Transverse colon (tissue), 4 donors: ENCODE measurements at places on chromosomes 5 and 9. TPM values are rescaled to one million over a fixed set of nuclear protein-coding genes. Genes with fewer than 3 reads are reported as not detected.

The CRHBP gene
- total RNA-seq, result 0.79 TPM

The TAS2R1 gene
- total RNA-seq, result not detected

The HAVCR2 gene
- 4.4 TPM for total RNA-seq

The LCP2 gene
- 2.6 TPM for total RNA-seq

The COL27A1 gene
- 2.1 TPM for total RNA-seq

The BARHL1 gene
- total RNA-seq, result not detected

GRCh38 chr9:14186096-14186495 lies 127.8 kb downstream of the NFIB start:
- DNase-seq, result no peak

DNA sequence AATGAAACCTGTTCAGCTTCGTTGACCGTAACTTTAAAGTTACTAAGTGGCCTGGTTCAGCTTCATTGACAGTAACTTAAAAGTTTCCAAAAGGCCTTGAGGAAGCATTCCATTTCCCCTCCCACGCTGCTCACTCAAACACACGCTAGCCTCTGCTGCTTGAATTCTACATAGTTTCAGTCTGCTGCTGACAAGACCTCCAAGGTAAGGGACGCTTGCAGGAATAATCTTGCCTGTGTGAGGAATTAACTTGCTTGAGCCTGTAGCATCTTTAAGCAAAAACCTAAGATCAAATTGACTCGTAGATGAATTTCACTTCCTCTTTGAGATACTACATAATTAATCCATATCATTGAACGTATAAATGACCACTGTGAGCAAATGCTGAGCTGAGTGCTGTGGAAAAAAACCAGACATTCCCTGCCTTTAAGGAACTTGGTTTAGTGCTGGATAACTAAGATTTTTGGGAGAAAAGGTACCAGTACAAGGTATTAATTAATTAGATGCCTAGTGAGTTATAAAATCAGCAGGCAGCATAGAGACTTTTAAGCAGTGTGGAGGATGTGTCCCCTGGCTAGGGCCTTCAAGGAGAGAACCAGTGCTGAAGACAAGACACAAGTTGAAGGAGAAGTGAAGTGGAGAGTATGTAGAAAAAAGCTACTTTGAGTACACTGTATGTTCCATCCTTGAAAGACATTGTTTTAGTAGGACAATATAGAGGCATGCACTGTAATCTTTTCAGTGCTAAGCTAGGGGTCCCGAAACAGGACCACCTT lies 39.2 kb downstream of the GRAMD2B start:
- no peak for DNase-seq

GRCh38 chr5:61701877-61702602 lies 370.0 kb downstream of the ZSWIM6 start:
- DNase-seq, result no peak

- DNase-seq, result no peak
These were observed 16.1 kb upstream of the RAB14 start for GRCh38 chr9:121217609-121218292.

GRCh38 chr5:91499943-91500531 lies 116.9 kb upstream of the ARRDC3 start:
- no peak for DNase-seq

DNA sequence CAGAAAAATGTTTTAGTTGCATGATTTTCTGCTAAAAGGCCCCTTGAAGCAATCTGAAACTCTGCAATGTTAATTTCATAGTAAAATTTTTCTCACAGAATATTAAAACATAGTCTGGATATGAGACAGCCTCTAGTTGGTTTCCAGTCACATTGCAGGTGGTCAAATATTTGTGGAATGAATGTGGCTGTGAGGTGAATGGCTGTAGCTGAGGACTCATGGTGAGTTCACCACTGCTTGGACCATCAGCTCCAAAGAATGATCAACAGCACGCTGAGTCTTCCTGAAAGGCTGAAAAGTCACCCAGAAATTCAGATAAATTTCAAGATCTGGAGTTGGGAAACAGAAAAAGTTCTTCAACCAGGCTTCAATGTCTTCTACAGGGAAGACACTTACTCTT lies 79.8 kb downstream of the MAT2B start:
- DNase-seq, result no peak

DNA sequence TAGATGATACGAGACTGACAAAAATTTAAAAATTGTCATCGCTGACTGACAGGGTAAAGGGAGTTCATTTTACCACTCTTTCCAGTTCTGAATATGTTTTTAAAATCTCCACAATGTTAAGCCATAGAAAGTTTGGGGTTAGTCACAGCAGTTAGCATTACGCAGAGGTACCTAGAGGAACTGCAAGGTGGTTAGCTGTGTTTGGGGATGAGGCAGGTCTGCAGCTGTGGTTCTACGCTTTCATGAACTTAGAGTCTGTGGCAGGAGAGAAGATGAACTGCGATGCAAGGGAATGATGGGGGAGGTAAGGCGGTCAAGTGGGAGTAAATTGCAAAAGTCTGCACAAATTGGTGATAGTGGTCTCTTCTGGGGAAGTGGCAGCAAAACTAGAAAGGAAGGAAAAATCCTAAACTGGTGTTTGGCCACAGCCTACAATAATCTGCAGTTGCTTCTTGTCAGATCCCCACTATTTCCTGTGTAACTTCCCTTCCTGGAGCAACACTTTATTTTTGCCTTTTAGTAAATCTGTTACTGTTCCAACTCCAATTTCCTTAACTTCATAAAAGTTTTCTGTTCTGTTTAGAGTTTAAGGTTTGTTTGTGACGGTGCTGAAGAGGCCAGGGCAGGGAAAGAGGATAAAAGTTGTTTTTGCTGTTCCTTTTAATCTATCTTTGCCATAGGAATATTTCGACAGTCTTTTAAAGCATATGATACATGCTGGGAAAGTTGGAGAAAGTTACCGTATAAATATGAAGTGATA lies 38.6 kb upstream of the SNX2 start:
- no peak for DNase-seq

DNA sequence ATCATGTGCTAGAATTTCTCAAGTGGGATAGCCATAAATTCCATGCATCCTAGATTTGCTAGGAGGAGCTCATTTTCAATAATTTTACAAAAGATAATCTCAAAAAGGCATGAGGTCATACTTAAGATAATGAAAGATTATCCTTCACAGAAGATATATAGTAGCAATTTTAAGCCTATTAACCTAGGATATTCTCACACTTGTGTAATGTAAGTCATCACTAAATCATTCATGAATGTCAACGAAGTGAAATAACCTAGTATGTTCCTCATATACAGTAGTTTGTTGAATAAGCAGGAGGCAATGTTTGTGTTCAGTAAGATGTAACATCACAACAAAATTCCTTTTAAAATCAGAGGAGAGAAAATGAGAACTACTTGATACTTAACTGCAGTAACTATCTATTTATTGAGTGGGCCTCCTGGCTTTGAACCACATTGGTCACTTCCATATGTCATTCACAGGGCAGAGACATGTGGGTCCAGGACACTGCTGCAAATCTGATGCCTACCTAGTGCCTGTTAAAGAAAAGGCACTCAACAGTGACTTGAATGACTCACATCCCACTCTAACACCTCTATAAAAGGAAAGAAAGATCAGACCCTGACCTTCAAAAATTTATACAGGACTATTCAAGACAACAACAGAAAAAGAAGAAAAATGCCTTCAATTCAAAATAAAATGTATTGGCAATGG lies 8.2 kb downstream of the LIFR start:
- no peak for DNase-seq

GRCh38 chr5:11420969-11421368 lies 483.3 kb downstream of the CTNND2 start:
- no peak for DNase-seq

DNA sequence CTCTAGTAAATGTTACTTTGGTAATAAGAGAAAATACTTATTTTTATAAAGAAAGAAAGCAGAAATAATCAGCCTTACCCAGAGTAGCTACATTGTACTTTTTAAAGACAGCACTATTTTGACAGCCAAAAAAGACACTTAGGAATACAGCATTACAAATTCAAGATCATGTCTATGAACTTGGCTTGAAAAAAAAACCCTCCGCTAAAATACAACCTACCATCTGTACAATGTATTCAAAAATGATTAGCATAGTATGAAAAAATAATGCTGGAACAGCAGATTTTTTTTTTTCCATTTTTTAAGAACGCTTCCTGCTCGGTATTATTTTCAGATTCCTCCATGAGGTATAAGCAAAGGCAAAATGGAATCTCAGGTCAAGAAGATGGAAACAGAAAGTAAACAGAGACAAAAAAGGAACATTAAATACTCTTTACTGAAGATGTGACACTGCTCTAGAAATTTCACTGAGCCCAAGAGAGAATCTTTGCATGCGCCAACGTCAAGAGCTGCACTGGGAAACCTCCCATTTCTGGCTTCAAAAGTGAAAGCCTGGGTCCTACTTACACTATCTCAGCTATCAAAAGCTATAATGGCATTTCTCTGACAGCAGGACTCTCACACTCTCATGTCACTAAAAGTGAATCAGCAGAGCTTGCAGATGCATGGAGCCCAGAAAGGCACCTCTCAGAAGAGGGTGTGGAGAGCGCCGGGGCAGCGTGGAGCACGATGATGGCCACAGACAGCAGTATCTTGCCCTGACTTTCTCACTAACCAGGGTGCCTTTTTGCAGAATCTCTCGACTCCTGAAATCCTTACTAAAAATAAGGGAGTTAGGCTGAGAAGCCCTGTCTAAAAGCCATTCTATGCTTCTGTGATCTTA lies 167.4 kb downstream of the ELAVL2 start:
- no peak for DNase-seq

GRCh38 chr5:39228596-39228995 lies 9.2 kb upstream of the FYB1 start:
- DNase-seq, result no peak

- peak; percentile 70 for DNase-seq
These were observed 43.1 kb downstream of the BOD1 start for GRCh38 chr5:173573126-173573960.

GRCh38 chr5:169341556-169341955 lies 40.6 kb upstream of the SLIT3 start:
- DNase-seq, result no peak

DNA sequence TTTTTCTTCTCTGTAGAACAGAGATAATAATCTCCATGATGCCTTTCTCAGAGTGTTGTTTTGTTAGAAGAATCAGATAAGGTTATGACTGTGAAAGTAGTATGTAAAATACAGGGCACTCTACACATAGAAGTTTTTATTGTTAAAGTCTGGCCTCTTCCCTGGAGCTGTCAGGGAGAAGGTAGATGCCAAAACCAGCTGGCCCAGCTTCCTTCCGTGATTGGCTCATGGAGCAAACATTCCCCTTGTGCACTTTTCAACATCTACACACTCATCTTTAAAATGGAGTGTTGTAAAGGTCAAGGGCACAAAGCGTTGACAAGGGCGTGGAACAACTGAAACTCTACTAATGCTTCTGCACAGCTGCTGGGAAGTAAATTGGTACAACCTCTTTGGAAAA lies 7.4 kb upstream of the RNF183 start:
- DNase-seq, result no peak

DNA sequence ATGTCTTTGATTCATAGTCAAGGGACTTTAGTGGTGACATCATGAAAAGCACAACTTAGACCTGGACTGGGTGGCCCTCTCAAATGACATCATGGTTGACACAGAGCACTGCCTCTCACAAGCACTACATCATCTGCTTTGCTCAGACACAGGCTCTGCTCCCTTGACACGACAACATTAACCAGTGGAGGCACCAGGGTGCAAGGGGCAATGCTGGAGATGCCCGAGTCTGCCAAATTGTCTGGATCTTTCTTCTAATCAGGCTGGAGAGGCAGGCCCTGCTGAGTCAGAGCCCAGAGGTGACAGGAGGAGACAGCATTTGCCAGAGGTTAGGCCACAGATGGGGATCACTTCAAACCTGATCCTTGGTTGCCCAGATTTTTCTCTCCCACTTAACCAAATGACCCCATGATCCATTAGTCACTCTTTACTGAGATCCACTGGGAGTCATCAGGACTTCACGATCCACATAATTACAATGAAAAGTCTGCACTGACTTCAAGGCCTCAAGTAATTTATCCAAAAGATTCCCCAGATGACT lies 174.4 kb downstream of the SLIT3 start:
- DNase-seq, result no peak

DNA sequence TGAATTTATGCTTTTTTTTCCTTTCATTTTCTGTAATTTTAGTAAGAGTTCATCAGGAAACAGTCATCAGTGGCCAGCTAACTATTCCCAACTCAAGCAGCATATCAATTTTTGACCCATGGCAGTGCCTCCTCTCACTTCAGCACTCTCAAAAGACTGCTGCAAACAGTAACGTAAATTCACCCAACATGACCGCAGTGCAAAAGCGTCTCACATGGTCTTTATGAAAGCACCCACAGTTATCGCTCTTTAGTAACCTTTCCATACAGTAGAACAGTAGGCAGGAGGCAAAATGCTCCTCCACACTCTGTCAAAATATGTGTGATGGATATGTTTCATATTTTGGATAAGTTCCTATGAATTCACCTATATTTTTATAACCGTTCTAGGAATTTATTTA lies 48.6 kb downstream of the PARP8 start:
- no peak for DNase-seq

GRCh38 chr5:137603891-137604290 lies 104.8 kb upstream of the SPOCK1 start:
- DNase-seq, result no peak

GRCh38 chr9:123036893-123037545 lies 3.6 kb downstream of the GPR21 start:
- DNase-seq, result no peak

DNA sequence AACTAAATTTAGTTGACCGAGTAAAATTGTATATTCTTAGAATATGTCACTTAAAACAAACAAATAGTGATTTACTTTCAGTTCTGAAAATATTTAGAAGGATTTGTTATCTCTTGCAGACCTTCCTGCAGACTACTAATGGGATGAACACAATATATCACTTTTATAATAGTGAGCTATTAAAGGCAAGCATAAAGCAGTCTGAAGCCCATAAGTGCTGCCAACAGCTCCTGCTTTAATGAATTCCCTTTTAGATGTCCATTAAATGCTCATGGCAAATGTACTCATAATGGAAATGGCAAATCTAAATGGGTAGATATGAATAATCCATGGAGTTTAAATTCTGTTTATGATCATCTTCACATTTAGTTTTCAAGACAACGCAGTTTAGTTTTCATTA lies 170.2 kb downstream of the RANBP17 start:
- DNase-seq, result no peak

DNA sequence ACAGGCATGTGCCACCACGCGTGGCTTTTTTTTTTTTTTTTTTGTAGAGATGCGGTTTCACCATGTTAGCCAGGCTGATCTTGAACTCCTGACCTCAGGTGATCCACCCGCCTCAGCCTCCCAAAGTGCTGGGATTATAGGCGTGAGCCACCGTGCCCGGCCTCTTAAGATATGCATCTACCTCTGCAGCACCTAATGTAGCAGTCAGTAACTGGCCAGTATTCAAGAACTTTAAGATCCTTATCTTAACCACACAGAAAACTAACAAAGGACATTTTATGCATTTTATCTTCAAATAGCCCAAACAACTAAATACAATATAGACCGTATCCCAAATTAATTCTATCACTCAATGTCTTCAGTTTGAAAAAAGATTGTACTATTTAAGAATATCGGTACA lies 618.7 kb downstream of the TLE1 start:
- no peak for DNase-seq
